Activated T-cell treated with anti-CD3 and anti-CD28 coated beads for 48 hours (primary cell): ENCODE measurements at places on chromosomes 6 and 20.

DNA sequence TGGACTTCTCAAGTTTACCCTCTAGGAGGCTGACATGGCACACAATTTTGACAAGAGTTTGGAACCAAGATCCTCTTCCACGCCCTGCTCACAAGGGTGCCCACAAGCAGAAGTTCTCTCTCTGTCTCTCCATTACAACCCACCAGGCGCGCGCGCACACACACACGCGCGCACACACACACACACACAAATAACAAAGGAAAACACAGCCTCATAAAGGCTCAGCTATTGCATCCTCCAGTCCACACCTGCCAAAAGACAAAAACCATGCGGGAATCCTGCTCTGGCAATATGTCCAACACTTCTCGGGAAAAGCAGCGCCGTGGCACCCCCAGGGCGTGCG lies 870 bp downstream of the PAK5 start:
- DNase-seq: no peak

GRCh38 chr6:113526995-113527394 lies 330.1 kb upstream of the MARCKS start:
- DNase-seq: no peak

GRCh38 chr6:39223555-39223954 lies 5.7 kb downstream of the KCNK5 start:
- DNase-seq: no peak

DNA sequence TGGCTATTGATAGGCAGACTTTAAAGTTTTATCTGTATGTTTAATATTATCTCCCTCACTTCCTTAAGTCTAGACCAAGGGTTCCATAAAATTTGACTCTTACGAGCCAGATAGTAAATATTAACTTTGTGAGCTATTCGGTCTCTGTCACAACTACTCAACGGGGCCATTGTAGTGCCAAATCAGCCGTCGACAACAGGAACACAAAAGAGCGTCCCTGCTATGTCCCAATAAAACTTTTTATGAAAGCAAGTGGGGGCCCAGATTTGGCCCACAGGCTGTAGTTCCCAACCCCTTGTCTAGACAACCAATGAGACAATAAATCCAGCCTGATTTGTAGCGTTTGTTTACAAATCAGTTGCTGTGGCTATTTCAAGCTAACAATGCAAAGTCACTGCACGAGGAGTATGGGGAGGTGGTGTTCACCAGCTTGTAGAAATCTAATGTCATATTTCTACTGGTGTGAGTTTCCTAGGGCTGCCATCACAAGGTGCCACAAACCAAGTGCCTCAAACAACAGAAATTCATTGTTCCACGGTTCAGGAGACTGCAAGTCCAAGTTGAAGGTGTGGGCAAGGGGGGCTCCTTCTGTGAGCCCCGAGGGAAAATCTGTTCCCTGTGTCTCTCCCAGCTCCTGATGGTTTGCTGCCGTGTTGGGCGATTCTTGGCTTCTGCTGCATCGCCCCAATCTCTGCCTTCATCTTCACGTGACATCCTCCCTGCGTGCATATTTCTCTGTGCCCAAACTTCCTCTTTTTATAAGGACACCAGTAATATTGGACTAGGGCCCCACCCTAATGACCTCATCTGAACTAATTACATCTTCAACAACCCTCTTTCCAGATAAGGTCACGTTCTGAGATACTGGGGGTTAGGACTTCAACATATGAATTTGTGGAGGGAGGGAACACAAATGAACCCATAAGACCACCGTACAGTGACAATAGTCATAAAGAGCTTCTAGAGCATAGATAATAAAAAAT lies 356.0 kb upstream of the JARID2 start:
- DNase-seq: no peak

DNA sequence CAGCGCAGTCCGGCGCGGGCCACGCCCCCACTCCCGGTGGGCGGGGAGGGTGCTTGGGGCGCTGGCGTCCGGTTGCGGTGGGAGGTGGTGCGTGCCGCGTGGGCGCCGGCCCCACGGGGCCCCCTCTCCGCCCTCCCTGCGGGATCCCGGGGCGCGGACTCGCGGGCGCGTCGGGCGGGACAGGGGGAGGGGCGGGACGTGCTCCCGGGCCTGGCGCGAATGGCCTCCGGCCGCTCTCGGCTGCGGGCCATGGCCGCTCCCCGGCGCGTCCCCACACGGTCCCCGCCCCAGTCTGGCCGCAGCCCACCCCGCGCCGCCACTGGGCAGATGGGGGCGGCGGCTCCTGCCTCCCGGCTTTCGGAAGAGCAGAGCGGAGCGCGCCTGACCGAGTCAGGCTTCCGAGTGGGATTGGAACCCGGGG lies 771 bp upstream of the PPP1R3G start:
- DNase-seq: no peak

DNA sequence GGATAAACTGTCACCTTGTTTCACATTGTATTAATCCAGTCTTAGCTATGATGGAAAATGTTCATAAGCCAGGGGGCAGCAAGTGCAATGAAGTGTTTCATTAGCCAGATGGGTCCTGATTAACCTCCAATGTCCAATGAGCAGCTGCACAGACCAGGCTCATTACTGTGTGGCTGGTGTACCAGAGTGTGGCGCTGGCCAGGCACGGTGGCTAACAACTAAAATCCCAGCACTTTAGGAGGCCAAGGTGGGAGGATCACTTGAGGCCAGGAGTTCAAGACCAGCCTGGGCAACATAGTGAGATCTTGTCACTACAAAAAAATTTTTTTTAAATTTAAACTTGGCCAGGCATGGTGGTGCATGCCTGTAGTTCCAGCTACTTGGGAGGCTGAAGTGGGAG lies 201.7 kb upstream of the FOXQ1 start:
- no peak for DNase-seq

GRCh38 chr20:8216375-8217200 lies 84.5 kb downstream of the PLCB1 start:
- DNase-seq: no peak

GRCh38 chr6:90758741-90759140 lies 171.9 kb upstream of the MAP3K7 start:
- DNase-seq: no peak

- no peak for DNase-seq
Observed at GRCh38 chr6:14501914-14502313, 384.3 kb downstream of the CD83 start.

DNA sequence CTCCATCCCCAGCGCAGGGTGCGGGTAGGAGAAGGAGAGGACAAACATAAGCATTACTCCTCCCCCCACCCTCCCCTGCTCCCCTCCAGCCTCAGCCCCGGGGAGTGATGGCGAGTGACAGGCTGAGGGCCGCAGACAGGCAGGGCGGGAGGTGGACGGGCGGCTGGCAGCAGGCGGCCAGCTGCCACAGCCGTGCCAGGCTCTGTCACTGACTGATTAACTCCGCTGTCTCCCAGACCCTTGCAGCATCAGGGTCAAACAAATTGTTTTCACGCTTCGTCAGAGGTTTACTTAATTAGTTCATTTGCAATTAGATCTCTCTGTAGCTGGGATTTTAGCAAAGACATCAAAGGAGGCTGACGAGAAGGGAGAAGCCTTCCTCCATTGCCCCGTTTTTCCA lies 41.9 kb downstream of the FOXP4 start:
- no peak for DNase-seq

DNA sequence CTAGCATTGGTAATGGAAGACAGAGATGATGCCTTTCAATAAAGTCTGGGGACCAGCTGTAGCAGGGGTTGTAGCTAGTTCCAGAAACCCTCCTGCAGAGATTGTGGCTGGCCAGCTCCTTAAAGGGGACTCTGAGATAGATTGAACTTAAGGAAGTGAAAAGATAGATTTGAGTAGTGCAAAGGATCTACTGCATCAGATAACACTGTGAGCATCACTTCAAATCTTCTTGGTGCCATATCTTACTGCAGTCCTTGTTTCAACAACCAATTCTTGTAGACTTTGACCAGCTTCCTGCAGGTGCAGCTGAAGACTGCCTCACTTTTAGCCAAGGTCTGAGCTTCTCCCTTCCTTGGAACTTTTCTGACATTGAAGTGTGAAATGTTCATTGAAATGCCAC lies 14.8 kb upstream of the CEP162 start:
- no peak for DNase-seq

DNA sequence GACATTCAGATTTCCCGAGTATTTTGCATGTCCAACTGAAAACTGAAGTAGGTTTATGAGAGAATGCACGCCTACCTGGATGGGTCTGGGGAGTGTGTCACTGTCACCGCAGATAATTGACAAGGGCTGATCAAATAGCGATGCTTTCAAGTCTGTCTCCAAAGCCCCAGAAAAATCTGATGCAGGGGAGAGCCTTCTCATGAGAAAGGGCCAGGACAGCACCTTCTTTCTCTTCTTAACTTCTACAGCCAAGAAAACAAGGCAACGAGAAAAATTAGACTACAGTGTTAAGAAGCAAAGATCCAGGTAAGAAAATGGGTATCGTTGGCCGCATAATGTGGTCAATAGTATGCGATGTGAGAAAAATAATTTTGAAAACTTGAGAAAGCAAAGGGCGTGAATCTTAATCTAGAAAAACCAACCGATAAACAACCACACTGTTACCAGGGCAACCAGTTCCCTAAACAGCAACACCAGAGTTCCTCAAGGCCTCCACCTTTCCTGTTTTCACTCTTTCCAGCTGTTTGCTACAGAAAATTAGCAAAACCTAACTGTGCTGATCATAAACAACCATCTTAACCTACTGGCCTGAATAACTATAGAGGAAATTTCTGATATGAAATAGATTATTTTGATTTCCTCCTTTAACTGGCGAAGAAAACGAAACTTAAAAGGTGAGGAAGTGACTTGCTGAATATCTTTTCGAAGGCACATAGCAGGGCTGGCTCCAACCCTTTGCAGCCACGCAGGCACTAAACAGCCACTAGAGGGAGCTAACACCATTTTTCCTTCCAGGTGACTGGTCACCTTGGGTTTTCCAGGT lies 2.6 kb downstream of the TAGAP start:
- peak; percentile 59 for DNase-seq

- DNase-seq: peak; percentile 15
Observed at GRCh38 chr6:87436435-87436834, 28.7 kb downstream of the CFAP206 start.

DNA sequence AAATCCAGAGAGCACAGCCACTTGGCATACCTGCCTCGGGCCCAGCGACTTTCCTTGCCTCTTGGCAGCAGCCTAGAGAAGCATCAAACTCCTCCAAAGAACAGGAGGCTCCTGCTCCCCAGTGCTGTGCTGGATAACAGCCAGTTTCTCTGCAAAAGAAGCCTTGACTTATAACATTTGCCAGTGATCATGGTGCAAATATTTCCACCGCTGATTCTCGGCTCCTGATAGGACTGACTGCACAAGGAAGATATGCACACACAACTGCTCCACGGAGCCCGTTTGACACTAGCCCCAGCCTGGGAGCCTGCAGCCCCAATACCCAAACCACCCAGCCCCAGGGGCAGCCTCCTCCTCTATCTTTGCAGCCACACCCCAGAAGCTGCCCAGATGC lies 17.5 kb downstream of the ACSS1 start:
- no peak for DNase-seq

DNA sequence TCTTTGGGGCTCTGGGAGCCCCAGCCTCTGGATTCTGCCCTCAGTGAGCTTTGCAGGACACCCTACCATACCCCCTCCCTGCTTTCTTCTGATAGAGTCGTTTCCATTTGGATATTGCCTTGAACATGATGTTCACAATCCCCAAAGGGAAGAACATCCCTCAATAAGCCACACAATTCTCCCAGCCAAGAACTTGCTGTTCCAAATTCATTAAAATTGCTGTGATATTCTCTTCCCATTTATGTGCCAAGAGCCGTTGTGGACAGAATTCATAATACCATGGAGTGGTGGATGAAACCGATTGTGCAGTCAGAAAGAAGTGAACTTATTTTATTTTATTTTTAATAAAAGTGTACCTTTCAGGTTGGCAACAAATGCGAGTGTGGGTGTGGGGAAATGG lies 95.8 kb downstream of the DHX35 start:
- DNase-seq: no peak

DNA sequence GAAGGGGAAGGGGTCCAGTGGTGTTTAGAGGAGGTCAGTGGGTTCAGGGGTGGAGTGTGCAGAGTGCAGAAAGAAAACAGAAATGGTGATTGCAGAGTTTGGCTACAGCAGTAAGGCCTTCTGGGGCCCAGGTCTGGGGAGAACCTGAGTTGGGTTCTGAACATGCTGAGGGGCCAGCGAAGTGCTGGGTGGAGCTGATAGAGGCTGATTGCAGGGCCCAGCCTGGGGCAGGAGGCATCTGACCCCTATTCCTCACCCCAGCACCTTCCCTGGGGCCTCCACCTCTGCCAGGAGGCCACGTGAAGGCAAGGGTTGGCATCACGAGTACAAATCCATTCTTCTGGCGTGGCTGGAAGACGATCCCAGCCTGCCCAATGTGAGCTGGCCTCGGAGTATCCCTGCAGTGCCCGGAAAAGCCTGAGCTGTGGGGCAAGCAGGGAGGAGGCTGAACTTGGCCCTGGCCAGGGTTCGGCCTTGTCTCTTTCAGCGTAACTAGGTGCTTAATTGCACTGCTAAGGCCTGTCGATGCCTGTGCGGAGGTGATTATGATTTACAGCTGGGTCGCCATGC lies 35.3 kb downstream of the VSTM2L start:
- no peak for DNase-seq
